ENCODE measurements at places on chromosomes 4 and X.
A peak's percentile ranks its signal among the peaks of the same experiment; 100 is the strongest.

DNA sequence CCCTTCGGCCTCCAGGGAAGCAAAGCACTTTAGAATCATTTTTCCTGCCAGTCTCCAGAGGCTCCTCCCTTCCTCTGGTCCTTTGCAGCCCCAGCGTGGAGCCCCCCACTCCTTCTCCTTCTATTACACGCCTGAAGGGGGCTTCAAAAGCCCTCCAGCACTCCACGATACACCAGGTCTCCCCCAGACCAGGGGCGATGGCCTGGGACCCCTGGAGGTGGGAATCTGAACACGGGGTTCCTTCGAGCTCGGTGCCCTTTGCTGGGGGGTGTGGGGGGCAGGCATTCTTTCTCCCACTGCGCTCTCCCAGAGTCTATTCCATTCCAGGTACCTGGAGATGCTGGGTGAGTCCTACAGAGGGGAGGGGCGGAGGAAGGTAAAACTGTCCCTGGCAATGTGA, 97.6 kb downstream of the HMX1 start:
- no peak for DNase-seq

- DNase-seq, result no peak
These were observed 42.4 kb downstream of the MOSPD2 start for GRCh38 chrX:14915596-14915995.

GRCh38 chr4:20180509-20180908, 71.2 kb upstream of the SLIT2 start:
- DNase-seq, result no peak

- no peak for DNase-seq
These were observed 84.2 kb downstream of the CHIC1 start for GRCh38 chrX:73647212-73647611.

GRCh38 chrX:100395781-100396180, 14.3 kb downstream of the PCDH19 start:
- no peak for DNase-seq

- no peak for DNase-seq
These were observed 210.6 kb upstream of the FAT1 start for GRCh38 chr4:186934244-186934643.

DNA sequence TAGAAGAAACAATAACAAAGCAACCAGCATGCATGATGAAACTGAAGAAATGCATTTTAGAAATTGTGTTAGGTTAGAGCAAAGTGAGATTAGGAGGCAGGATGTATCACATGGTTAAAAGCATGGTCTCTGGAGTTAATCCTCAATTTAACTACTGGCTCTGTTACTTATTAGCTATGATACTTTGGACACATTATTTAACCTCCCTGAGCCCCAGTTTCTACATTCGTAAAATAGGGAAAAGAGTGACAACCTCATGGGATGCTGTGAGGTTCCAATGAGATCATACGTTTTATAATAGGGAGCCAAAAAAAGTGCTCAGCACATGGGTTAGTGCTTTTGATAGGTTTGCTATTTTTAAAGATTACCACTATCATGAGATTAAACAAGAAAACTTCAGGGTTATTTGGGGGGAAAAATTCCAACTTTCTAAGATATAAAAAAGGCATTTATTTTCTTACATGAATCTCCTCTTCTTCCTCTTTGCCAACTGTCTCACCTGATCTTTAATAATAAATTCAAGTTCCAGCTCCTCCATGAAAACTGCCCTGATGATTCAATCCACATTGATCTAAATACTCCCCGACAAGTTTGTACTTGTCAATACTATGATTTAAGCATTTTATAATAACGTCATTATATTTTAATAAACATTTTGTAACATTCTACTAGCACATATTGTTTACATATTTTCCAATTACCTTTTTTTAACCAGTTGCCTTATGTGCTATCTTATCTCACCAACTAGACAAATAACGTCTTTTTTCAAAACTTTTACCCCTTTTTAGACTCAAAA, 4.6 kb downstream of the SEC31A start:
- no peak for DNase-seq

- DNase-seq, result no peak
These were observed 2.8 kb upstream of the AMTN start for GRCh38 chr4:70515367-70516250.

- no peak for DNase-seq
These were observed 47.7 kb downstream of the EVC start for GRCh38 chr4:5758741-5759140.

- no peak for DNase-seq
These were observed 1.5 kb downstream of the SASH3 start for GRCh38 chrX:129781134-129781672.

GRCh38 chr4:173684223-173684622, 154.2 kb upstream of the HAND2 start:
- DNase-seq, result no peak

DNA sequence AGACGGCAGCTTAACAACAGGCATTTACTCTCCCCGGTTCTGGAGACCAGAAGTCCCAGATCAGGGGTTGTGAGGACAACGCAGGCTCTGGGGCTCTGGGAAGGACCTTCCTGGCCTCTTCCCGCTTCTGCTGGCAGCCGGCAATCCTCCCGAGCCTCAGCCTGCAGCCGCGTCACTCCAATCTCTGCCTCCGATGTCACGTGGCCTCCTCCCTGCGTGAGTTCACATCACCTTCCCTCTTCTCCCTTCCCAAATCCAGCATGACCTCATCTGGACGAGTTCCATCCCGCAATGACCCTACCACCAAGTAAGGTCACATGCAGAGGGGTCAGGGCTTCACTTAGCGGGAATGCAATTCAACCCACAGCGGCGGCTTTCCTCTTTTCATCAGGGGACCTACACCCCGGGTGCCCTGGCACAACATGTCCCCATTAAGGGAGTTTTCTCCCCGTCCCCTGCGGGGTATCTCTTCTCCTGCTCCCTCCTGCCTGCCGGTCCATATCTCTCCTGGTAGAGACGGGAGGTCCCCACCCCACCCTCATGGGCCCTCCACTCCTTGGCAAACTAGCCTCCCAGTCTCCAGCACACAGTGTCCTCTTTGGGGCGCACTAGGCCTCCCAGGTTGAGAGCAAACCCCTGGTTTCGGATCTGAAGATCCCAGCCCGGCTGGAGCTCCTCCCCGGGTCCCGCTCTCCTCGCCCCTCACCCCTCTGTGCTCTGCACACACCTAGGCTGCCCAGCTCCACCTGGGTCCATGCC, 25.5 kb downstream of the ABLIM2 start:
- DNase-seq, result no peak

DNA sequence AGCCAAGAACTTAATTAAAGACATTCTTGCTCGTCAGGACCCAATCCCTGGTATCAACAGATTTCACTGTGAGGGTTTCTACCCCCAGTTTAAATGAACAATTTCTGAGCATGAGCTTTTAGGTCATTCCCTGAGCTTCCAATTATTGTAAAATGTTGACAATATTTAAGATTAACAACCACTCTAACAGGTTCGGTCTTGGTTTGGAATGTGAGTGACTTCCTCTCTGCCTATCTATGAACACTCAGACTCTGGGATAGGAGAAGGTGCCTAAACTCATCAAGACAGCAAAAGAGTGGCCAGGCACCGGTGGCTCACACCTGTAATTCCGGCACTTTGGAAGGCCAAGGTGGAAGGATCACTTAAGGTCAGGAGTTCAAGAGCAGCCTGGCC, 82.9 kb upstream of the TMEM150C start:
- no peak for DNase-seq

- no peak for DNase-seq
These were observed 25.9 kb downstream of the PLAC1 start for GRCh38 chrX:134632355-134632754.

DNA sequence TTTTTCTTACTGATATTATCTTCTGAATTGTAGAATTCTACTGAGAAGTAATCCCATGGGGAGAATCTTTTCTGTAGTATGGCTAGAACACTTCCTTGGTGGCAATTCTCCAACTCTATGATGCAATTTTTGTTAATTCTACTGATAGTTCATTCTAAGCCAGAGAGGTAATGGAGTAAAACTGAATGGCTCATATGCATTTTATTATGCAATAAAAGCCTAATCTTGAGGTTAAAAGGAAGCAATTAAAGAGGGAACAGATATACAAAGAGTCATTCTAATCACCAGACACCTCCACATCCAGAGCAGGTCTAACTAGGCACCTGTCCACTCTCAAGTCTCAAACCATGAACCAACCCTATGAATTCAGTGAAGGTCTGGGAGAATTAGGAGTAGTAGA, 9.7 kb downstream of the RAP2C start:
- DNase-seq, result no peak

DNA sequence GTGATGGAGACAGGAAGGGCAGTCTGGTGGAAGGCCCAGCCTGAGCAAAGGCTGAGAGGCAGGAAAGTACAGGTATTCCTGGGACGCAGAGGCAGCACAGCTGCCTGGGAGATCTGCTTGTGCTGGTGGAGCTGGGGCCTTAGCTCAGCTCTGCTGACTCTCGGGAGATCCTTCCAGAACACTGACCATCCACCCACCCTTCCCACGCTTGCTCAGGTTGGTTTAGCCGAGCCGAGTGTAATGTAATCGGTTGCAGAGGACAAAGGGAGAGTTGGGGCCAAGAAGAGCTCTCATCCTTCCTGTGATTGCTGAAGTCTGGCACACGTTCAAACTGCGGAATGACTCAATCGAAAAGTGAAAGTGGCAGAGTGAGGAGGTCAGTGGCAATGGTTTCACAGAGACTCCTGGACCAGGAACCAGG, 43.1 kb upstream of the GPR78 start:
- no peak for DNase-seq

GRCh38 chr4:184472614-184473498, 1.5 kb downstream of the IRF2 start:
- DNase-seq, result peak; percentile 52

GRCh38 chr4:151573945-151574344, 165.0 kb downstream of the FHIP1A start:
- no peak for DNase-seq

GRCh38 chrX:106150701-106151100, 17.4 kb upstream of the PWWP3B start:
- no peak for DNase-seq

- no peak for DNase-seq
These were observed 77.6 kb upstream of the RAB40AL start for GRCh38 chrX:102859550-102859871.

- DNase-seq, result no peak
These were observed 400.8 kb upstream of the SLIT2 start for GRCh38 chr4:19850909-19851308.

DNA sequence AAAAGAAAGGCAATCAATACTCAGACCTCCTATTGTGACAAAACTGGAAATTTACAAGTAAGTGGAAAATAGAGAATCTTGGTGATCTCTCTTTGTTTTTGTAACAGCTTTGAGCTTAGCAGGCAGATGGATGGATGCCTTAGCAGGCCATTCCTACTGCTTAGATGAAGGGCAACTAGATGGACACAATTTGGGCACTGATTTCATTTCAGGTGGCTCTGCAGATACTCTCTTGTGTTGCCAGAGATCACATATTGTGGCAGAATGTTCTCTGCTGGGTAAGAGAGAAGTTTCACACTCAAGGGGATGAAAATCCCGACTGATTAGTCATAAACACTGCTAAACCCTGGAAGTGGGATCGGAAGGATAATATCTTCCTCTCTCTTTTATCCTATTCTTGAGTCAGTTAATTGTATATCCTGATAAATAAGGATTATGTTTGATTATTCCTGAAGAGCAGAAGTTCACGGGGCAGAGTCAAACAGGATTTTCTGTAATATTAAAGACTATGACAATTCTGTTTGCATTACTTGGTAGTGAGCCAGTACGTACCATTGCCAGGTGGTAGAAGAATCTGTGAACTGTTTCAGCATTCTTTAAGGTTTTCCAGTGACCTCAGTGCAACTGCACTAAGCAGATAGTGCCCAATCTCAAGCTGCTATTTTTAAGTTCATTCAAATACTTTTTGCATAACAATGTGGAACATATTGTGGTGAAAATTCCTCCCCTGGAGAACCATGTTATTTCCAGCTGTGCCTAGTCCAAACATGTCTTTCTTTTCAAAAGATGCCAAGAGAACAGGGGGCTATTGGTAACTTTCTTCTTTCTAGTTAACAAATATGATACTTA, 974.3 kb downstream of the FSTL5 start:
- DNase-seq, result no peak

- no peak for DNase-seq
These were observed 474.4 kb upstream of the MAGEB18 start for GRCh38 chrX:25663701-25664100.

DNA sequence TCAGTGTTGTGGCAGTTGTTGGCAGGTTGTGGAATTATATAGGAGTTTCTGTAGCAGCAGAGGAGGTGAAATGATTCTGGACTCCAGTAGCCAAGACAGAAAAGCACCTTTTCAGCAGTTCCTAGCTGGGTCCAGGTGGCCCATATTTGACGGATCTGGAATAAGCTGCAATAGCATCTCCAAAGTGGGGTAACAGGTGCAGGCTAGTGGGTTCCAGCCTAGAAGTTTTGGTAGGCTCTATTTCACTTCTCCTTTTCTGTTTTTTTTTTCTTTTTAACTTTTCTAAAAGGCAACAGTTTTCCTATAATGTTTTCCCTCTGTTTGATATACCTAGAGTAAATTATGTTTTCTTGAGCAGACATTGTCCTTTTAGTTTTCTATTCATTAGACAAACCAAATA, 392.5 kb downstream of the C4orf33 start:
- no peak for DNase-seq

DNA sequence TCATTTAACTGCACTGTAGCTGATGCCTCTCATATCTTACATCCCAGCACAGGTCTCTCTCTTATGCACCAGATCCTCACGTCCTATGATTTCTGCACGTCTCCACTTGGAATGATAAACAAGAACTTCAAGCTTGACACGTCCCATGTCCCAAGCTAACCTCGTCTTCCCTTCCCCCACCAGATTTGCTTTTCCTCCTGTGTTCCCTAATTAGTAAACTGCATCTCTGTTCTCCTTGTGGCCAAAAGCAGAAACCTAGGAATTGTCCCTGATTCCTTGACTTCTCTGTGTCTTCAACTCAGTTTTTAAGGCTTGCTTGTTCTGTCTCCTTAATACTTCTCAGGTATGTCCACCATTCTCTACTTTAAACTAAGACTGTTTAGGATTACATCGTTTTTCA, 171.9 kb downstream of the BMPR1B start:
- no peak for DNase-seq

GRCh38 chr4:88623097-88623496, 30.8 kb downstream of the HERC3 start:
- DNase-seq, result no peak

- DNase-seq, result no peak
These were observed 69.2 kb upstream of the GRID2 start for GRCh38 chr4:92234393-92235176.

DNA sequence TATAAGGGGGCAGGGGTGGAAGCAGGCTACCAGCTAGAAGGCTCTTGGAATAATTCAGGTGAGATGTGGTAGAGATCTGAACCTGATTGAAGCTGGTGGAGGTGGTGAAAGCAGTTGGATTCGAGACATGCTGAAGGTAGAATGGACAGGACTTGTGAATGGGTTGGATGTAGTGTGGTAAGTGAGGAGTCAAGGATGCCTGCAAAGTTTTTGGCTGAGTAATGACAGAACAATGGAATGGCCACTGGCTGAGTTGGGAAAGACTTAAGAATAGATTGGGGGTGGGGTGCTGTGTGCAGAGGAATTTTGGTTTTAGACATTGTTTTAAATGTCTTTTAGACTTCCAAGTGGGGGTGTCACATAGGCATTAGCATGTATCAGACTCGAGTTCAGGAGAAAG, 33.5 kb downstream of the HPF1 start:
- no peak for DNase-seq

Measured in left renal pelvis (tissue), 4 donors.